ENCODE measurements at places on chromosomes 13 and 19.

- DNase-seq: no peak
These were observed 37.3 kb downstream of the TNFSF13B start for GRCh38 chr13:108306860-108307259.

DNA sequence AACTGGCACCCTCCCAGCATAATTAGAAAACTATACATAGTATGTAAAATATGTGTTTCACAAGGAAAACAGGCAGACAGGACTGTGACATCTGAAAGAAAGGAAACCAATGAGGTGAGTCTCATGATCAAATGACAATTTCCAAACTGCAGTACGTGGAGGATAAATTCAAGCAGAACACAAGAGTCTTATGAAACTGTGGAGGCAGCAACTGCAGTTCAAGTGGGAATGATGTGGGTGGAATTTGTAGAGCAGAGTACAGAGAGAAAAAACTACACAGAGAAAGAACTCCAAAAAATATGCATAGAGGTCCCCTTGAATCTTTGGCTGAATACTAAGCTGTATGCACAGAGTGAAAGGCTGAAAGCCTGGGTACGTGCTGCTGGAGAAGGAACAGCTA, 9.7 kb downstream of the SIGLEC6 start:
- no peak for DNase-seq

- DNase-seq: no peak
These were observed 1.7 kb downstream of the COL4A2 start for GRCh38 chr13:110308656-110309359.

DNA sequence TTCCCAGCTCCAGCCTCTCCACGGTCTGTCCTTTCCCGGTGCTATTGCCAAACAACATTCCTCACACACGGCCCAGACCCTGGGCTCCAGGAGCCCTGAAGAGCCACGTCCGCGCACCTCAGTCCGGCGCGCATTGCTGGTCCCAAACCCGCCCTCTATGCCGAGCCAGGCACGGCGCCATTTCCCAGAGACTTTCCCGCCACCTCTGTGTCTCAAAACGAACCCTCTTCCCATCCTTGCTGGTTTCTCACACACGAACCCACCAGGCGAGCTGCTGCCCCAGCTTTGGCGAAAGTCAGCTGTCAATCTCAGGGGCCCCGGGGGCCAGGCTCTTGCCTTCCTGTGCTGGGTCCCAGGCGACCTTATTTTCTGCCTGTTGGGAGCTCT, 28.0 kb upstream of the F7 start:
- no peak for DNase-seq

- no peak for DNase-seq
These were observed 229.4 kb downstream of the NDFIP2 start for GRCh38 chr13:79710376-79710775.

GRCh38 chr13:34857558-34858325, 84.3 kb upstream of the NBEA start:
- DNase-seq: no peak

GRCh38 chr13:23321535-23322241, 111.8 kb downstream of the SACS start:
- no peak for DNase-seq

GRCh38 chr19:16359074-16359473, 34.4 kb downstream of the KLF2 start:
- DNase-seq: no peak

- DNase-seq: no peak
These were observed 4.3 kb downstream of the DOT1L start for GRCh38 chr19:2167896-2168618.

DNA sequence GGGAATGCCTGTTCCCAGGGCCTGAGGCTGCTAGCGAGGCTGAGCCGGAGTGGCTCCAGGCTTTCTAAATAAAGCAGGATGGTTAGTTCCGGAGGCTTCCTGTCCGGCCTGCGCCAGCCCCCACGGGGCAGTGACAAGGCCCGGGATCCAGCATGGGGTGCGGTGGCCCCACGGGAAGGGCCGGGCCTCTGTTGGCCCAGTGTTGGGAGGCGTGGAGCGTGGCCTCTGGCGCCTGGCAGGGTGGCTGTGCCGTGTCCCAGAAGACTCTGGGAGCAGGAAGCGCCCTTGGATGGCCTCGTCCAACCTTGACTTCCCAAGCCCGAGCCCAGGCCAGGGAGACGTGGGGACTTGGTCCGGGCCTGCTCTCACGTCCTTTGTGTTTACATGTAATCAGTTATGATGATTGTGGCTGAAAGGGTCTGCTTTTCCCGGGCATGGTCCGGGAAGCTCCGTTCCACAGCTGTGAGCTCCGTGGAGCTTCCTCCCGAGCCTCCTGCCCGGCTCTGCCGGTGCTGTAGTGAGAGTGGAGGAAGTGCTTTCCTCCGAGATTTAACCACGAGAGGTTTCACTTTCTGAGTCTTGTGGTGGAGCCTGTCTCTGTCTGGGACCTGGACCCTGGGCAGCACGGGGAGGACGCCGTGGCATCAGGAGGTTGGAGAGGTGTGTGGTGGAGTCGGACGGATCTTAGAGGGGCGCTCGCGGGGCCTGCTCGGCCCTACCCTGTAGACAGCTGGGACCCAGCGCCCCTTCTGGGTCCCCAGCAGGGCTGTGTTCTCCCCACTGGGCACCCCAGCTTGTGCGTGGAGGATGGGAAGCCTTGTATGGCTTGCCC, 4.6 kb downstream of the GNA11 start:
- DNase-seq: no peak

DNA sequence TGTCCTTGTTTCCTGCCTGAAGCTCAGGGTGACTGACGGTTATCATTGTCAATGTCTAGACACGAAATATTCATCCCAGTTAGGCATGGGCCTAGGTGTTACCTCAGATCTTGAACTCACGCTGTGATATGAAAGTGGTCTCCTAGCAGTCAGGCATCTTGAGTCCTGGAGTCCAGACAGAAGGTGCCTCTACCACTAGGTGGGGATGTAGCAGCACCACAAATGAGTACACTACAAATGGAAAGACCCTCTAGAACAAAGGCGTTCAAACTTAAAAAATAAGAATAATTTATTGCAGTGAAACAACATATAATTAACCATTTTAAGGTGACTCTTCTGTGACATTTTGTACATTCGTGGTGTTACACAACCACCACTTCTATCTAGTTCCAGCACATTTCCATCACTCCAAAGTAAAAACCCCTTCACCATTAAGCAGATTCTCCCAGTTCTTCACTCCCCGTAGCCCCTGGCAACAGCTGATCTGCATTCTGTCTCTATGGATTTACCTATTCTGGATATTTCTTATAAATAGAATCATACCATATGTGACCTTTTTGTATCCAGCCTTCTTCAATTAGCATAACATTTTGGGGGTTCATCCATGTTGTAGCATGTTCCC, 11.9 kb upstream of the FRY start:
- DNase-seq: no peak

DNA sequence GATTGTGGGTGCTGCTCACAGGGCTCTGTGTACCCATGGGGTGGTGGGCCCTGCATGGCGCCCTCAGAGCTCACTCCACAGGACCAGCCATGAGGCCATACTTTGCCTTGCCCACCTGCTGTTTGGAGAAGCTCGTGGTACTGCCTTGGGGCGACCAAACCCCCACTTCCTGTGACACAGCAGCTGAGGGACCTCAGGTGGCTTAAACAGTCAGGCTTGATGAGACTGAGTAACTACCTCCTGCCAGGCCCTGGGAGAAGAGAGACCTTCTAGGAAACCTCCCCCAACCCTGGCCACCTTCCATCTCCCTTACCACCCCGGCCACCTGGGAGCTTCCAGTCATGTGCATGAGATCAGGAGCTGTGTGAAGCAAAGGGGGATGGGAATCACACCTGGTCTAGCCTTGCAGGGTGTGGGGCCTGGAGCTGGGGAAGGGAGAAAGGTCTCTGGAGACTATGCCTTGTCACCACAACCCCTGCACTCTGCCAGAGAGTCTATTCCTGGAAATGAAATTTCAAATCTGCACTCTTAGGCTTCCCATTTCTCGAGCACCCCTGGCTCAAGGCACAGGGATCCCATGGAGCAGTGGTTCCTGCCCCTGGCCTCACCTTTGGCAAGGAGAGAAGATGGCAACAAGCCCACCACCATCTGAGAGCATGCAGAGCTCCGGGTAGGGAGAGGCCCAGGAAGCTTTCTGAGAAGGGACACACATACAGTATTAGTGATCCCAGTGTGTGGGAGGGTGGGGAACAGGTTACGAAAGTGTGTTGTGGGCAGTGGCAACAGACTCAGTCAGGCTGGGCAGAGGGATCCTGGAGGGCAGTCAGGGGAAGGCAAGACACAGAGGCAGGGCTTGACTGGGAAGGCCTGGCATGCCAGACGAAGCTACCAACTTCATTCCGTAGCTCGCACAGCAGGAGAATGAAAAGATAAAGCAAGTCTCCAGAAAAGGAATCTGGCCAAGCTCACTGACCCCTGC, 125.0 kb downstream of the URI1 start:
- no peak for DNase-seq

- no peak for DNase-seq
These were observed 27.3 kb downstream of the ZNF114 start for GRCh38 chr19:48296963-48297734.

GRCh38 chr19:55188625-55189024, 8.5 kb upstream of the SYT5 start:
- no peak for DNase-seq

- DNase-seq: no peak
These were observed 183.2 kb upstream of the SOX1 start for GRCh38 chr13:111883571-111884343.

GRCh38 chr19:48064509-48064908, 20.6 kb upstream of the CABP5 start:
- DNase-seq: no peak

GRCh38 chr13:19561585-19561984, 253 bp upstream of the TPTE2 start:
- no peak for DNase-seq

- DNase-seq: no peak
These were observed 1159.8 kb upstream of the MIR17HG start for GRCh38 chr13:90187478-90188350.

DNA sequence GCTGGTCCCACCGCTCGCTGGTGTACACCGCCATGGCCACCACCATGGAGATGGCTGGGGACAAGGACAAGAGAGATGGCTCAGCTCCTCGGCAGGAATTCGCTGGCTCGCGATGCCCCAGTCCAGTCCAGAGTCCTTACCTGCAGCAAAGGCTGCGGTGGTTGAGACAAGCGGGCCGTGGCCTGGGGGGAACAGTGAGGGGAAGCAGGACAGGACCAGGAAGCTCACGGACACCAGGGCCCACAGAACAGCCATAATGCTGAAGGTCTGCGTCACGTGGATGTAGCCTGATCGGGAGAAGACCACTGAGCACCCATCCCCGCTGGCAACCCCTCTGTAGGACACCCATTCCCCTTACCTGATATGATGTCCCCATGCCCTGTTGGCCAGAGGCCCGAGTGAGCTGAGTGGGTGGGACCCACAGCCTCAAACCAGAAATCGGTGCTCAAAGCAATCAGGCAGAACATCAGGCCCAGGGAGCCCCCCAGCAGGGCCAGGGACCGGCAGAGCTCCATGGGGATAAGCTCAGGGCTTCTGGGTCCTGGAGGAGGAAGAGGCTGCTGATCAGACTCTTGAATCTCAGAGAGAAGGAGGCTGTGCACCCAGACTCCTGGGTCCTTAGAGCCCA, 319 bp downstream of the NKG7 start:
- no peak for DNase-seq

DNA sequence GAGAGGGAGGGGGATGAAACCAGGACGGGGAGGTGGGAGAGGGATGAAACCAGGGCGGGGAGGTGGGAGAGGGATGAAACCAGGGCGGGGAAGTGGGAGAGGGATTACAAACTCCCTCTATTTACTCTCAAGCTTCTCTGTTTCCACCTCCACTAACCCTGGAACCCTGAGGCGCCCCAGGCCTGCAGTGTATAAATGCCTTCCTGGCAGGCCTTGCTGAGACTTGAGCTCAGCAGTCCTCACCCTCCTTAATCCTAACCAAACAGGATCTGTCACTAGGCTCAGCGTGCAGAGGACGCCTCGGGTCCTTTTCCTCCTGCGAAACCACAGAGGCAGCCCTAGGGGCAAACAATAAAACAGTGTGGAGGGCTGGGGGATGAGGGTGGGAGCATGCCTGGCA, 32.1 kb upstream of the OR1M1 start:
- no peak for DNase-seq

DNA sequence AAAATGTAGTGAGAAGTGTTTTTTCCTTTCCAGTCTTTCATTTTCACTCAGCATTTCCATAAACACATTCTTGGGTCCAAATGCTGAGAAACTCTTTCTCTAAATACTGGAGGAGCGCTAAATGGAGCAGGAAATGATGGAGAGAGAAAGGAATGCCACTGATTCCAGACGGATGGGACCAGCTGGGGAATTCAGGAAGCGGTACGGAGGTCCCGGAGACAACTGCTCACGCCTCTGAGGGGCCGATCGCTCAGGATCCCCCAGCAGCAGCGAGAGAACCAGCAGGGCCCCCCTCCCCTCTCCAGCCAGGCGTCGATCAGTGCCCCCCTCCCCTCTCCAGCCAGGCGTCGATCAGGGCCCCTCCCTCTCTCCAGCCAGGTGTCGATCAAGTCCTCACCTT, 13.2 kb downstream of the RASA3 start:
- DNase-seq: no peak

DNA sequence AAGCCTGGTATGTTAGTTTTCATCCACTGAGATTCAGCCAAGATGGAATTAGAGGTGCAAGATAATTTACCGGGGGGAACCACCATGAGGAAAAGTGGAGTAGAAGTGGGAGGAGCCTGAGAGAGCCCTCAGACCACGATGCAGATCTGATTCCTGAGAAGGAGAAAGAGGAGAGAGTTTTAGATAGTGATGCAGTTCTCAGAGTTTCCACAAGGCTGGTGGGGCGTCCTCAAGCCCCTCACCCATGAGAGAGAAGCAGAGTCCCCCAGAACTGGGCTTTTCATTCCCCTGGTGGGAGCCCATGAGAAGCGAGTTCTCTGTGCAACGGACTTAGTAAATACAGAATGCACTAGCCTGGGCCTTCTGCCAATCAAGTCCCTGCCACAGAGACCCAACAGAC, 18.1 kb downstream of the CEACAM5 start:
- no peak for DNase-seq

- DNase-seq: no peak
These were observed 25.1 kb downstream of the TMEM161A start for GRCh38 chr19:19113040-19113626.

- no peak for DNase-seq
These were observed 2.1 kb upstream of the FBXO17 start for GRCh38 chr19:38977445-38978325.

DNA sequence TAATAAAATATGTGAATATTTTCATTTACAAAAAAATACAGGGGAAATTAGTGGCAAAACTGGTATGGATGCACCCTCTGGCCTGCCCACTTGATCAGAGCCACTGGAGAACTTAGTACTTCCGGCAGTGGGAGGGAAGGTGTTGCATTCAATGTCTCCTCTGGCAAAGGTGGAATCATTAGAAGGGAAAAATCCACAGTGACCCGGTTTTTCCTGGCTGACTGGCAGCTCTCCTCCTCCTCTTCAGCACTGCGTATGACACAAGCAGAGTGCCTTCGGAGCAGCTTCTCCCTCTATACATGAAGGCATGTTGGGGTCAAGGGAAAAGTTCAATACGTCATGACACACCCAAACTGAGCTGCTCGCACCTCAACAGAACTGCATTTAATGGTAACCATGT, 102.0 kb upstream of the SLC15A1 start:
- DNase-seq: no peak
